Stimulated activated CD8-positive, alpha-beta memory T cell treated with anti-CD3 and anti-CD28 coated beads, Interleukin-2, amount 100 ng/mL, for 1 hour (primary cell): ENCODE measurements at places on chromosomes 6 and 20.

GRCh38 chr20:62208795-62209755, 11.0 kb downstream of the HRH3 start:
- DNase-seq, result no peak

DNA sequence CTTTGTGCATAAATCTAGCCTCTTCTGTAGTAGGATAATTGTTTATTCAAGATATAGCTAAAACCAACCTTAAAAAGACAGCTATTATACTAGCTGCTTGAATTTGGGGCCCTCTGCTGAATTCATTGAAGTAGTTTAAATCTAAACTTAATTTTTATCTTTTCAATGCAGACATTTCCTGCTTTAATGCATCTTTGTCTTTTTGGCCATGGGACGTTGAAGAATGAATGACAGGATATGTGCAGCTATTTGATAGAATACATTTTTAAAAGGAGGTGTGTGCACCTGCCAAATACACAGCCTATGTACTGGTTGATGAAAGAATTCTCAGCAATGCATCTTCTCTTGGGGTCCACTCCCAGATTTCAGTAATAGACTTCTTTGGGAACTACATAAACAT, 524.9 kb downstream of the PHF3 start:
- DNase-seq, result no peak

DNA sequence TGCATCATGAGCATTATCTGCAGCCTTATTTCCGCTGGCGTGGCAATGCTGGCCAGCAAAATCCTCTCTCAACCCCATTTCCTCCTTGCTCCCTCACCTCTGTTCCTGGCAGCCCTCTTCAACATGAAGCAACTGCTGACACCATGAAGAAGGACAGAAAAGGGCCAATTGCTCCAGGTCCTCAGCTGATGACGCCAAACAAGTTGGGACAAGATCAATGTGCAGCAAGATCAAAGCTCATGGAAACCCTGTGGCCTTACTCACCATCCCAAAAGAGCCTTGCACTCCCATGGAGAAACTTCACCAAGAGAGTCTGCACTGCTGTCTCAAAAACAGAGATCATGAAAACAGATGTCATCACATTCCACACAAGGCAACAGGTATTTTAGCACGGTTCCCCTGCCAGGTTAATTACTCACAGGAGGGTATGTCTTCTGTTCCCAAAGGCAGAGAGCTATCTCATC, 7.4 kb downstream of the GFOD1 start:
- no peak for DNase-seq

DNA sequence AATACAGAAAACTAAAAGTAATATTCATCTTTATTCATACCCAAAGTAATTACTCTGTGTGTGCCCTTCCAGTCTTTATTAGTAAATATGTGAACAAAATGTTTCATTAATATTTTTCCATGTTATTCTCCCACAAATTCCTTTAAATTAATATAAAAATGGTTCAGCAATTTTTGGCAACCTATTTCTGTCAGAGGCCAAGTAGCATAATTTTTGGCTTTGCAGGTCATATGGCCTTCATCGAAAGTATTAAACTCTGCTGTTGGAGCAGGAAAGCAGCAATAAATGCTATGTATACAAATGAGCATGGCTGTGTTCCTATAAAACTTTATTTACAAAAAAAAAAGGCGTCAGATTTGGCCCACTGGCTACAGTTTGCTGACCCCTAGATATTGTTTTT, 16.1 kb downstream of the ZC2HC1B start:
- DNase-seq, result no peak

- DNase-seq, result no peak
Observed at GRCh38 chr6:38804358-38804757, 89.2 kb downstream of the DNAH8 start.

DNA sequence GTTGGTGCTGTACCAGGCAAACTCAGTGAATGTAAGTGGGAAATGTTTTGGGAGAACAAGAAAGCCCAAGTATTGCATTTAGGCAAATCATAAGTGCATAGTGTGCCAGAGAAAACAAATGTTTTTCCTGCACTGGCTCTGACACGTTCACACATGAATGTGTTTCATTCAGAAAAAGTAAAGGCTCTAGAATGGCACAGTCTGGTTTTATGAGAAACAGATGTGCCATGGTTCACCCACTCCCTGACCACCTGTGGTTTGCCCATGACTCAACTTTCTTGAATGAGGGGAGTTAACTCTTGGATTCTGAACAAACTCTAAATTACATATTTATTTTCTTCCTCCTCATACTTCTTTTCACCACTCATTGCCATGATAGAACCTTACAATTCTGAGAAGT, 126.9 kb downstream of the KCNQ5 start:
- DNase-seq, result no peak

- no peak for DNase-seq
Observed at GRCh38 chr20:57089699-57090144, 176.7 kb downstream of the BMP7 start.

- no peak for DNase-seq
Observed at GRCh38 chr6:156618600-156619205, 158.5 kb upstream of the ARID1B start.

DNA sequence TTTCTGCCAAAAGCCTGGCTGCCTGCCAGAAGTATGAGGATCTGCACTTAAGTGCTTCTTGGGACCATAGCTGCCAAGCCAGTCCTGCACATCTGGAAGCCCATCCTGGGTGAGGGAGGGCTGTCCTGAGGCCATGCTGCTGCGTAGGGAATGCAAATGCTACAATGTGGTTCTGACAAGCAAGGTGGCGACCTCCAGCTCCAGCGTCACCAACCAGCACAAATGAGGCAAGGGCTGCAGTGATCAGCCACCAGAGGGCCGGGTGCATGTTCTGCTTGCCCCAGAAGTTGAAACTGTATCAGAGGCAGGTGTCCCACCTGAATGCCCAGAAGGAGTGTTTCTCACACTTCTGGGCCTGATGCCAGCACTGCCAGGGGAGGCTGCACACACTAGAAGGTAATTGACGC, 99.1 kb upstream of the KCNQ5 start:
- no peak for DNase-seq

GRCh38 chr6:46128476-46128875, 1.3 kb upstream of the ENPP4 start:
- DNase-seq, result no peak

- no peak for DNase-seq
Observed at GRCh38 chr20:6700563-6701329, 66.7 kb upstream of the BMP2 start.

GRCh38 chr6:130431346-130431852, 65.6 kb downstream of the TMEM200A start:
- no peak for DNase-seq

GRCh38 chr6:82057846-82058554, 189.5 kb downstream of the IBTK start:
- DNase-seq, result no peak

DNA sequence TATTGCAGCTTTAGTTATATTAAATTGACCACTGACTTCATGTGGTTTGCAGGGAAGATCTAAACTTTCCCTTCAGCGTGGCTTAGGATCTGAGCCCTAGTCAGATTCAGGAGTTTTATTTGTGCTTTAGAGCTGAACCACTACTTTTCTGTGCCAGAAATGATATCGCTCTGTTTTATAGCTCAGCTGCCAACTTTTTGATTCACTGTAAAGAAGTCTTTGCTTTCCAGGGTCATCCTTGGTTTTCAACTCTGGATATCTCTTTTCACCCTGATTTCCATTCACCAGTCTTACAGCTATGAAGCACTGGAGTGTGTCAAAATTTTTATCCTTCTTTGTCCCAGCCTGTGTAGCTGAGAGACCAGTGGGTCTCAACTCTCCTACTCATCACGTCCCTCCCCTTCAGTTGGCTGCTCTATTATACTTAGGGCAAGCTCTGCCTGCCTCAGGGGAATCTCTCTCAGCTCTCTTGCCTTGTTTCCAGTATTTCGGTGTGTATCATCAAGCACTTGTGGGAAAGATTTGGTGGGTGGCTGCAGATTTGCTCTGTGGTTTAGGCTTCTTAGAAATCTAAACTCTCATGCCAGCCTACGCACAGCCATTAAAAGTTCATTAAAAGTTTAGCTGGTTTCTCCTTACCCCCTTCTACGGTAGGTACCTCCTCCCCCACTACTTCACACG, 425.5 kb downstream of the TENT5A start:
- DNase-seq, result no peak

GRCh38 chr6:148497257-148497656, 154.6 kb downstream of the SASH1 start:
- DNase-seq, result no peak

DNA sequence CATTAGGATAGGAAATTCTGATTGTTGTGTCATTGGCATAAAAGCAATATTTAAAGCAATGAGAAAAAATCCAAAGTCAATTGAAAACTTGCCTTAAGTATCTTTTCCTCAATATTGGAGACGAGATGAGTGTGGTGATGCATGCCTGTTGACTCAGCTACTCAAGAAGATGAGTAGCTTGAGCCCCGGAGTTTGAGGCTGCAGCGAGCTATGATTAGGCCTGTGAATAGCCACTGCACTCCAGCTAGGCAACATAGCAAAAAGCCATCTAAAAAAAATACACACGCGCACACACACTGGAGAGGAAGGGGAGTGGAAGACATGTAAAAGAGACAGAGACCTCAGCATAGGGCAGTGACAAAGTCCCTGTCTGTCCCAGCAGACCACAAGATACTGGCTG, 9.7 kb upstream of the MARCKS start:
- DNase-seq, result no peak

DNA sequence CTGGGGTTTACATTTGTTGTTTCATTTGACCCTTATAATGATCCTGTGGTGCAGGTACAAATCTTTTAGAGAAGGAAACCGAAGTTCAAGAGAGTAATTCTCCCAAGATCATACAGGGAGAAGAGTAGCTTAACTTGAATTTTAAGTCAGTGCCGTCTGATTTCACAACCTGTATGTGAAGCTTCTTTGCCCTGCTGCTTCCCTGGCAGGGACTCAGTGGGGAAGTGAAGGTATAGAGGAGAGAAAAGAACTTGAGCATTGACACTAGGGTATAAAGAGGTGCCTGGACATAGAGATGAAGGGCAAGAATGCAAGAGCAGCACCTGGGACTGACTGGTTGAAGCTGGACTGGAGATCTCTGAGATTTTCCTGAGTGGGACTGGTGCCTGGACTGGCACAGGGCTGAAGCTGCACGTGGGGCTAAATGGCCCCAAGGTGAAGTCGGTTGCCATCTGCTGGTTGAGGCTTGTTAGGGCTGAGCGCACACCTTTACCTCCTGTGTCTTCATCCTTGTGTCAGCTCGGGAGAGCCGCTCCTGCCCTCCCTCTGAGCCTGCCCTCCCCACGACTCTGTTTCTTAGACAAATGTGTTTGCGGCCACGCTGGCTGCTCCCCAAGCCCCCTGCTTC, 41.8 kb downstream of the FARS2 start:
- no peak for DNase-seq
